ENCODE measurements at places on chromosomes 13 and 19.

GRCh38 chr13:60139272-60139671 is 24.5 kb downstream of the DIAPH3 start:
- no peak for DNase-seq

GRCh38 chr19:41776700-41777099 is 19.7 kb upstream of the CEACAM3 start:
- no peak for DNase-seq

DNA sequence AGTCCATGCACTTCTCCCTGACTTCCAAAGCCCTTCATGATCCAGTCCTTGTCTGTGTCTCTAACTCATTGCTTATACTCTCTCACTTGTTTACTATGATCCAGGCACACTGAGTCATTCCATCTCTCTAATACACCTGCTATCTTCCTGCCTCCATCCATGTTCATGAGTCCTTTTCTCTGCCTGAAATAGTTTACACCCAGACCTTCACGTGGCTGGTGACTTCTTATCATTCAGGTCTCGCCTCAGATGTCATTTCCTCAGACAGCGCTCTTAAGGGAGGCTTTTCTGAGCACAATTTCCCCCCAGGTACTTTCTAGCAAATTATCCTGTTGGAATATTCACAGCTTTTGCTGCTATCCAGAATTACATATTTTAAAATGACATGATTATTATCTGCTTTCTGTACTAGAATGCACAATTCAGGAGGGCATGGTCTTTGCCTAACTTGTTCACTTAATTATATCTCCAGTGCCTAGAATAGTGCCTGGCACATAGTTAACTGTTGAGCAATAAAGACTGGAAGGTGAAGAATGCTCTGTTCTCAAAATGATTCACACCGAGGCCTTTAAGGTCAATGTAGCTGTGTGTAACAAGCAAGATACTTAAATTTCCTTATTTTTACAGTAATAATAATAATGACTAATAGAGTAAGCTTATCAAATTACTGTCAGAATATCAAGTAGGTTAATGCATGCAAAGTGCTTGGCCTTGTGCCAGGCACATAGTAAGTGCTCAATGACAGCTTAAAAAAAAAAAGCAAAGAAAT is 183.7 kb upstream of the SPRY2 start:
- DNase-seq, result no peak

- DNase-seq, result no peak
Measured at GRCh38 chr13:30934381-30934780, 1.9 kb downstream of the TEX26 start.

DNA sequence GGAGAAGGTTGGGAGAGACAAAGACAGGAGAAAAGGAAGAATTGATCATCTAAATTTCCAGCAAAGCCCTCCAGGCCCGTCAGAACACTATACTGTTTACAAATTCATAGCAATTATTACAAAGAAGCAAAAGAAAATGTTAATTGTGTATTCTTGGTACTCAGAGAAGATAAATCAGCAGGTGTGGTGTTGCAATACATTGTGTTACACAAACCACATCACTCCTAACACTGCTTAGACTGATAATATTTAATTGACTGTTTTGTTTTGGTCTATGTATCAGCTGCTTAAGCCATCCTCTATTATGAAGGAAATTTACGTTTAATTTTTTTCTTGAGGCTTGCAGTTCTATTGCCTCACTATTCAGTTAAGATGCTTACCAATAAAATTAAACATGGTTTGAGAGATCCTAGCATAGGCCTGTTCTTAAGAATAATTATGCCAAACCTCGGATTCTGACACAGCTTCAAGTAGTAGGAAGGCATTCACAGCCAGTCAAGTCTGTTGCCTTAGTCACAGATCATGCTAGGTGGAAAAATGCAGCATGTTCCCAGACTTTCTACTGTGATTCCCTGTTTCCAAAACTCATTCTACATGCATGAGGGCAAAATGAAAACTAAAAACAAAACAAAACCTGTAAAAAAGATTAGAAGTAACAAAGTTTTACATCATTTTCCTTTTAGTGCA is 129.2 kb downstream of the TBC1D4 start:
- DNase-seq, result no peak

GRCh38 chr13:75405976-75406703 is 75.8 kb downstream of the TBC1D4 start:
- DNase-seq, result no peak

Data from stimulated activated naive CD4-positive, alpha-beta T cell treated with Interleukin-2 at 50 U/mL for 16 hours (primary cell).